NCI-H1092 treated with DMSO at 0.1 percent for 48 hours (cell line): ENCODE measurements at places on chromosomes 16 and 17.

DNA sequence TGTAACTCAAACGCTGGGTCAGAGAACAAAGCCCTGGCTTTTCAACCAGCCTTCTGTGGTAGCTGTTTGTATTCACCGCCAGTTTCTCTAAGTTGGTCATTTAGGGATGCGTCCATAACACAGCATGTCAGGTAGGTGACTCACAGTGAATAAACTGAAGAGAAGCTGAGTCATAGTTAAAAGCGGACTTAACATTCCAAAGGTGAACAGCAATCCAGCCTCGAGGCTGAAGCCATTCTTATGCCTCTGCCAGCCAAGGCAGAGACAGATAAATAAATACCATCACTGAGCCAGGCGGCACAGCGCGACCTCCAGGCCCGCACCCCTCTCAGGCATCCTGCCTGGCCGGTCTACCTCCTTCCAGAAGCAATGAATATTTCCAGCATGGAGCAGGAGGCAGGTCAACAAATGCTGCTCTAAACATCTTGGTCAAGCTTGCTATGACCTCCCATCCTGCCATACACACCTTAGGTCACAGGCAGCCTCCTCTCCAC is 12.4 kb upstream of the CACNG4 start:
- no peak for DNase-seq

- no peak for DNase-seq
These were observed 654.1 kb upstream of the RBFOX1 start for GRCh38 chr16:6678586-6678985.

DNA sequence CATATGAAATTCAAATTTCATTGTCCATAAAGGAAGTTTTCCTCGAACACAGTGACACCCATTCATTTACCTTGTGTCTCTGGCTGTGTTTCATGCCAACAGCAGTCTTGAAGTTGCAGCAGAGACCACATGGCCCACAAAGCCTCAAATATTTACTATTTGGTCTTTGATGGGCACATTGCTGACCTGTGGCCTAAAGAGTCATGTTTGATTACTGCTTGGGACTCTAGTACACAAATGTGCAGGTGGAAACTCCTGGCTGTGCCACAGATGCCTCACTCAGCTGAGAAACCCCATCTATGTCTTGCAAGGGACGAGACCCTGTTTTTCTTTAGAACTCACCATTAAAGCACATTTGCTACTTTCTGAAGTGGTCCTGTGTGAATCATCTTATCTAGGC is 76.7 kb downstream of the SLC6A2 start:
- no peak for DNase-seq

DNA sequence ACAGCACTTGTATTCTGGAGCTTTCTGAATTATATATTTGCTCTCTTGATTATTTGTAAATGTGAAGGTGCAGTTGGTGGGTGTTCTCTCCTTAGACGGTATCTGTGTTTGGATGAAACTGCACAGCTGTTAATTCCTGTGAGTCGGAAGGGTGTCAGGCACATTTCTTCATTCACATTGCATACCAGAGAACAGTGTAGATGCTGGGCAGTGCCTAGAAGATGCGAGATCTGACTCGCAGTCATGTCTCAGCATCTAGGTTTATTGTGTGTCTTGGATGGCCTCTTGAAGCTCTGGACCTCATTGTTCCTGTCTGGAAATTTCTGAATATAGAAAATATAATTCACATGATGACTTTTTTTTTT is 61.2 kb downstream of the CLEC16A start:
- DNase-seq, result no peak

- DNase-seq, result no peak
These were observed 66.3 kb upstream of the MYOCD start for GRCh38 chr17:12599186-12599920.

DNA sequence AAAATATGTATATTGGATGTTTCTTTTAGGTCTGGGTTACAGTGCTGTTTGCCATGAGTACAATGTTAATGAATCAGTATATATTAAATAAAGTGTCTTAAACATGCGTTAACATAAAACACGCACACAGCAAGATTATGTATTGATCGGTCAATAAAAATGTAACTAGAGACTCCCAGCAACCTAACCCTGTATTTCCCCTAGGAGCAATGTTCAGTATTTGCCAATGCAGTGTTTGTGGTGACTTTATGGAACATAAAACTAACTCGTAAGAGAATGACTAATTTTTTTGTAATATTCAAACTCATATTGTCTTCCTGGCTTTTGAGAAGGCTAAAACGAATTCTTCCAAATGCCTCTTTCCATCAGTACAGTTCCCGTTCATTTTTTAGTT is 22.5 kb downstream of the PRKAR1A start:
- DNase-seq, result no peak

DNA sequence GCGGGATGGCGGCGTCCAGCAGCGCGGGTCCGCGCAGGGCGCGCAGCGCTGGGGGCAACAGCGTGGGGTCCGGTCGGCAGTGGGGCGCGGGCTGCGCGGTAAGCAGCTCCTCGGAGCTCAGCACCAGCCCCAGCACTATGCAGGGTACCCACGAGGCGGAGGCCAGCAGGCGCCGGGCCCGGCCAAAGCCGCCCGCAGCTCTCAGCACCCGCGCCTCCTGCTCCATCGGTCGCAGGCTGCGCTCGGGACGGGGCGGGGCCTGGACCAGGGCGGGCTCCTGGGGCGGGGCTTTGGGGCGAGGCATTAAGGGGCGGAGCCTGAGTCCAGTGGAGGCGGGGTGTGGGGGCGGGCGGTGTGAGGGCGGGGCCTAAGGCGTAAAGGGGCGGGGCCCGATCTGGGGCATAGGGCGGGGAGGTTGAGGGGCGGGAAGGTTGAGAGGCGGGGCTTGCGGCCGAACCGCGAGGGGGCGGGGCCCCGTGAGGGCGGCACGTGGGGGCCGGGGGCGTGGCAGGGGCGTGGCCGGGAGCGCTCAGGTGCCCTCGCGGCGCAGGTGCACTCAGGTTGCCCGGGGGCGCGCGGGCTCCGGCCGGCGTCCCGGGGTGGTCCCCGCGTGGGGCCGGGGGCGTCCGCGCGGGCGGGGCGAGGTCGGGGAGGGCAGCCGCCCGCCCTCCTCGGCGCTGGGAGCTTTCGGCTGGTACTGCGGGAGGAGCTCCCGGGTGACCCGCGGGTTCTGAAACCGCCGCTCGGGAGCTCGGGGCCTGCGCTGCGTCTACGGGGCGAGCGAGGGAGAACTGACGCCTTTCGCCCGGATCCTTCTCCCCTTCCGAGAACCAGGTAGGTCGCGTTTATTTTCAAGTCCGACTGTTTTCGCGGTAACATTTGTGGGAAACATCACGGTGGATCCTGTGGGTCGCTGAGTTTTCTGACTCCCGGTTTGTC is 1.4 kb upstream of the SLC22A31 start:
- peak; percentile 6 for DNase-seq

- DNase-seq, result peak; percentile 93
These were observed at the start of gene NTN3 for GRCh38 chr16:2471016-2471652. Gene NTN3, plus strand, starts transcription at chr16:2471297. Its CDS starts 405 bp downstream, at chr16:2471702.

DNA sequence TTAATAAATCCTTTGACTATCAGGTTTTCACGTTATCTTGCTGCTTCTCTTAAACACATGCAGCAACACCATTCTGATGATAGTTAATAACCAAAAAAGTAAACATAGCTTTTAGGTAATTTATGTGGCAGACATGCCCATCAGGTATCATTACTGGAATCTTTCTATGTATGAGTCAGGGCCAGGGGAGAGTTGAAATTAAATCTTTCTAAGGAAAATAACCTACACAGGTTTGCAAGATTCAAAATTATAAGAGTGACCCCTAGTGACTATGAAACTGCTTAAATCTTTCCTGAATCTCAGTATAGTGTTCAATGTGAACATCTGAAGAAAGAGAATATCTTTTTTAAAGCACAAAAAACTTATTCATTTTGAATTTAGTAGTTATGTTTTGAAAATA is 666.6 kb downstream of the CDH11 start:
- DNase-seq, result no peak

- DNase-seq, result peak; percentile 19
These were observed 163.3 kb downstream of the XYLT1 start for GRCh38 chr16:17307504-17307903.

DNA sequence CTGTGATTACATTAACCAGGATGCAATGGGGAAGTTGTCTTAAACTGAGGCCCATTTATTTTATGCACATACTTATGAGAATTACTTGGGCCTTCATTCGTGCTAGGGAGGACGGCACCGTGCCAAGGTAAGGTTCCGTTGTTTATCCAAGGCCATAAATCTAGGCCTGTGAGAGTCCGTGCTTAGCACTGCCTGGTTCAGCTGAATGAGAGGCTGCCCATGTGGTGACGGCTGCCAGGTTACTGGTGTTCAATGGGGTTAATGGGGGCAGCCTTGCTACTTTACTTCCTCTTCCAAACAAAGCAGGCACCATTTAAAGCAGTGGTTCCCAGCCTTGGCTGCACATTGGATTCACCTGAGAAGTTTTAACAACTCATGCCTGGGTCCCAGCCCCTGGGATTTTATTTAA is 135.1 kb upstream of the NOL11 start:
- DNase-seq, result peak; percentile 97

DNA sequence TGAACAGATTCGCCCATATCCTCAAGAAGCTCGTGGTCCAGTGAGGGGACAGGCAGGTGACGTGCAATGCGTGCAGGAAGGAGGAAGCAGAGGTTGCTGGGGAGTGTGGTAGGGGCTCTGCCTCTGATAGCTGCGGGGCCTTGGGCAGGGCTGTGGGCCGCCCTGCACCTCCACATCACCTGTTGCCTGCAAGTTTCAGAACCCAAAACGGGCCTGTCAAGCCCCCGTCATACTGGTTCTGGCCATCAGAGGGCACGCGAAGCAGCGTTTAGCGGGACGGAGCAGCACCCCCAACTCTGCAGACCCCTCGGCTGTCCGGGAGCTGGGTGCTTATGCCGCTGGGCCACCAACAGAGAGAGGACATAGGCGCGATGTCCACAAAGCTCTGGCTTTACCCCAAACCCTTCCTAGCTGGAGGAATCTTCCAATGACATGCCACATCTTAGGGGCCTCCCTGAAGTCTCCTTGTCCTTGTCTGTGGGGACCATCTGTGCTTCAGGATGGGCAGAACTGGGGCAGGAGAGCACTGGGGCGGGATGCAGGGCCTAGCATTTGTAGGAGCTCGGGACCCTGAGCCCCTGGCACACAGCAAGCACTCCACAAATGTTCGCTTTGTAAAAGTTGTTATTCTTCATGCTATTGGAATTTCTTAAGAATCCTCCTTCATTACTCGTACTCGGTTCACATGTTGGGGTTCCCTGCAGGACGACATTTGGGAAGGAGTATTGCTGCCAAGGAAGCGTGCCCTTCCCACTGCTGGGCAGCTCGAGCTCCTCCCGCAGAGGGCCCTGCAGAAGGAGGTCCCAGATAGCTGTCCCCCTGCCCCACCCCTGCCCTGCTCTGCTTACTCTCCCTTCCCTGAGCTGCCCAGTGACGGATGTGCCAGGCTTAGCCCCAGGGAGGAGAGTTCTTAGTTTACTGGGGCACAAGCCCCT is 64.3 kb downstream of the CNGB1 start:
- DNase-seq, result no peak

GRCh38 chr16:29994600-29995323 is 655 bp downstream of the HIRIP3 start:
- DNase-seq, result no peak

GRCh38 chr16:51553910-51554309 is 402.8 kb upstream of the SALL1 start:
- DNase-seq, result no peak

DNA sequence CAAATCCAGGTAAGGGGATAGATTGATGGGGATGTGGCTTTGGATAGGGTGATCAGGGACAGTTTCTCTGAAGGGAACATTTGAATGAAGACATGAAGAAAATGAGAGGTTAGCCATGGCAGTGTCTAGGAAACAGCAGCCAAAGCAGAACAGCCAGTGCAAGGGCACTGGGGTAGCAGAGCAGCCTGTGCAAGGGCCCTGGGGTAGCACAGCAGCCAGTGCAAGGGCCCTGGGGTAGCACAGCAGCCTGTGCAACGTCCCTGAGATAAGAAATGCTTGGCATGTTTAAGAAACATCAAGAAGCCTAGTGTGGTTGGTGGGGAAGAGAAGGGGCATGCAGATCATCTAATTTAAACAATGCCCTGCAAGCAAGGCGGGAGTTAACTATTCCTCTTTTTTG is 128.5 kb downstream of the IRX5 start:
- no peak for DNase-seq

- DNase-seq, result no peak
These were observed 37.1 kb upstream of the KSR1 start for GRCh38 chr17:27419156-27419555.

DNA sequence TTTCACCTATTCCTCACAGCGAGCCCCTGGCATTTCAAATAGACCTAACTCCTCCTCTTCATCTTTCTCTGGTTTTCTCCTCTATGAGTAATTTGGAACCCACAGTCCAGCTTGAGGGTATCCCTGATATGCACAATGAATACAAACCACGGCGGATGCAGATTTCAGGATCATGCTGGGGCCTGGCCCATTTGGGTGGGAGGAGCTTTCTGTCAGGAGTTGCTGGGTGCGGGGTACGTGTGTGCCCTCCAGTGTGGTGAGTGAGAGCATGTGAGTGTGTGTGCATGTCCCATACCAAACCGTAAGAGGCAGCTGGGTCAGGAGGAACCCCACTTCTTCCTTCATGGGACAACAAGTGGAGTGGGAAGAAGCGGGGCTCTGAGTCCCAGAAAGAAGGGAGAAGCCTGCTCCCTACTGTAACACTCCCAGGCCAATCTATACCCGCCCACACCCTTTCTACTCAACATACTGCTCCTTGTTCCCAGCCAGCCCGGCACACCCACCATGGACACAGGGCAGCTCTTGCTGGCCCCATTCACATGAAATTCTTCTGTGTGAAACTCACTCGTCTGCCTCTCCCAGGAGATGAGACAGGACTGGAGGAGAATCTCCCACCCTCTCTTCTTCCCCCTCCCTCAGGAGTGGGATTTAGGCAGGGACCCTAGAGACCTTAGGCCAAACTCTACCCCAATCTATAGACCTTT is 18.4 kb downstream of the CNTNAP1 start:
- DNase-seq, result no peak

GRCh38 chr17:78408476-78409050 is 30.1 kb downstream of the PGS1 start:
- DNase-seq, result no peak

DNA sequence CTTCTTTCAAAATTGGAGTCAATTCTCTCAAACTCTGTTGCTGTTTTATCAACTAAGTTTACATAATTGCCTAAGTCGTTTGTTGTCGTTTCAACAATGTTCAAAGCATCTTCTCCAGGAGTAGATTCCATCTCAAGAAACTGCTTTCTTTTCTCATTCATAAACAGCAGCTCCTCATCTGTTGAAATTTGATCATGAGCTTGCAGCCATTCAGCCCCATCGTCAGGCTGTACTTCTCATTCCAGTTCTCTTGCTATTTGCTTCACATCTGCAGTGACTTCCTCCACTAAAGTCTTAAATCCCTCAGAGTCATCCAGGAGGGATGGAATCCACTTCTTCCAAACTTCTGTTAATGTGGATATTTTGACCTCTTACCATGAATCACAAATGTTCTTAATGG is 230.6 kb downstream of the IRF8 start:
- no peak for DNase-seq

- DNase-seq, result no peak
These were observed 37.6 kb downstream of the ZZEF1 start for GRCh38 chr17:4105232-4105631.

GRCh38 chr16:25081702-25082101 is 29.8 kb upstream of the LCMT1 start:
- DNase-seq, result no peak
